ENCODE measurements at places on chromosomes 5 and 9. TPM values are rescaled to one million over a fixed set of nuclear protein-coding genes. Genes with fewer than 3 reads are reported as not detected.

Gene SH3GL2
- total RNA-seq = 0.07 TPM

Gene TARS1
- 161 TPM for total RNA-seq

Gene PCDHGA6
- 0.39 TPM for total RNA-seq

Gene FAM200C
- total RNA-seq = 2.7 TPM

Gene PLPP7
- total RNA-seq = not detected

Gene ARHGEF39
- 18.4 TPM for total RNA-seq

Gene HABP4
- 16.2 TPM for total RNA-seq

Gene OR1L6
- not detected for total RNA-seq

Gene AGXT2
- not detected for total RNA-seq

Gene FIBCD1
- total RNA-seq = 14.4 TPM

Gene WDR31
- total RNA-seq = 1.4 TPM

Gene IFNK
- not detected for total RNA-seq

Gene NUTM2G
- not detected for total RNA-seq
